ENCODE measurements at places on chromosomes 7 and 10.
A peak's percentile ranks its signal among the peaks of the same experiment; 100 is the strongest.

GRCh38 chr7:111357691-111358090 lies 204.6 kb downstream of the IMMP2L start:
- DNase-seq, result no peak

DNA sequence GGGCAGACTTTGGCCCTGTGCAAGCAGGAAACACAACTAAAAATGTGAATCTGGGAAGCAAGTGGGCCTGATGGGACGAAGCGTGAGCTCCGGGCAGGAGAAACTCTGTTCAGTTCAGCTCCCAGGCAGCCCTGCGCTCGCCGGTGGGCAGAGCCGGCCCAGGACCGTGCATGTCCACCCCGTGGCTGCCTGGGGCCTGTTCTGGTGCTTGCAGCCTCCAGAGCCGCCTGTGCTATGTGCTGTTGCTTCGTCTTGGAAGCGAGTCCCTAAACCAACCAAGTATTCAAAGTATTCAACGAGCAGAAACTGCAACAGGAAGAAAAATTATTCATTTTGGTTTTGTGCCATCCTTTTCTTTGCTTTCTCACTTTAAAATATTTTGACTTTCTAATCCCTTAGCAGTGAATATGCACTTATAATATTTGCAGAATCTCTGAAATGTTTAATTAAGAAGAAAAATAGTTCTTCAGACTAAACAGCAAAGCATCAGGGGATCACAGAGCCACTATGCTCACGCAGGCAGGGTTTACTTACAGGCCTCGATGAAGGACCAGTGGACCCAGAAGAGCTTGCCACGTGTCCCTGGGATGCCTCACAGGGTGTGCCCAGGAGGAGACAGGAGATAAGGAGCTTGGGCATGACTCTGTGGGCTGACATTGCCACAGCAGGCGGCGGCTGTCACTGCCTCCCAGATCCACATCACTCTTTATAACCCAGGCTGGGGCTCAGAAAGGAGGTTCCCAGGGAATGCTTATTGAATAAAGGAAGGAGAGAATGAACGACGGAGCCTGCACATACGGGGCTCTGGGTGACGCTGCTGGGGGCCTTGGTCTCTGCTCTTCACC lies 45.6 kb downstream of the VIPR2 start:
- no peak for DNase-seq

GRCh38 chr7:24384362-24385030 lies 100.5 kb downstream of the NPY start:
- DNase-seq, result no peak

DNA sequence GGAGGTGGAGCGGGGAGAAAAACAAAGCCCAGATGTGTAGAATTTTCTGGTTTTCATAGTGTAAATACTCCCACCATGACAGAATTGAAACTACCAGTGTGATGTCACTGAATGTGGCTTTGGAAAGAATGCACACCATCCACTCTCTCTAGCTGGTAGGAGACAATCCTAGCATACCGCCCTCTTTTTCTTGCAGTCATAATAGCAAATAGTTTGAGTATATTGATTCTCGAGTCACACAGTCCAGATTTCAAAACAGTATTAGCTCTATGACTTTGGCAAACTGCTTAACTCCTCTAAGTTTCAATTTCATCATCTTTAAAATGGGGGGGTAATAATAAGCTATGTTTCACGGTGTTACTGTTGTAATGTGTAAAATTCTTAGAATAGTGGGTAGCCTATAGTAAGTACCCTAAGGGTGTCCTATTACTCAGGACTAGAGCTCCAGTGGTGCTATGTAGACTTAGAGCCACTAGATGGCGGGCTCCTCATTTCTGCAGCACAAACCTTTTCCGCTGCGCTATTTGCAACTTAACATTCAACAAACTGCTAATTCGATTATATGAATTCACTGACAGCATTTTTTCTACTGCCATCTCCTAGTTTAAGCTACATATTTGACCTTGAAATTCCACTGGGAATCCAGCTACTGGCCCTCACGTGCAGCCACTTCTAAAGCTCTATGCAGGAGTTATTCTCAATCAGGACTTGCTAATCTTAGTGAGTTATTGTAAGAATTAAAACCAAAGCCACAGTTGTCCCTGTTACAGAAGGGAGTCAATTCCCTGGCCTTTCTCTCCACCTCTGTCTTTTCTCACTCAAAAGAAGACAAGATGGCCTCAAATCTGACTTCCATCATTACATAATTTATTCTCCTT lies 18.7 kb downstream of the TAS2R40 start:
- DNase-seq, result peak; percentile 25

GRCh38 chr10:1573981-1574380 lies 163.3 kb downstream of the ADARB2 start:
- DNase-seq, result no peak

DNA sequence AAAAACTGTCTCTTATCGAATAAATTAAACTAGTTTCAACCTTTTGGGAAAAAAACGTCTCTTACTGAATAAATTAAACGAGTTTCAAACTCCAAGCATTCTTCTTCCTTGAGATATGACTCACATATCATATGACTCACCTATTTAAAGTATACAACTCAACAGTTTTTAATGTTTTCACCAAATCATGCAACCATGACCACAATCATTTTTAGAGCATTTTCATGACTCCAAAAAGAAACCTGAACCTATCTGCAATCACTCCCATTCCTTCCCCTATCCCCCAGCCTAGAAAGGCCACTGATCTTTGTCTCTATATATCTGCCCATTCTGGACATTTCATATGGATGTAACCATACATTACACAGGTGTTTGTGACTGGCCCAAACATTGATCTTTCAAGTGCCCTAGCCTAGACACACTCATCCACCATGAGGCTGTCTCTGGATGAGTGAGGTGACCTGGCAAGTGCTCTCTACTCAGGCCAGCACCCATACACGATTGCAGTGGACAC lies 115.3 kb downstream of the PIP4K2A start:
- DNase-seq, result no peak

DNA sequence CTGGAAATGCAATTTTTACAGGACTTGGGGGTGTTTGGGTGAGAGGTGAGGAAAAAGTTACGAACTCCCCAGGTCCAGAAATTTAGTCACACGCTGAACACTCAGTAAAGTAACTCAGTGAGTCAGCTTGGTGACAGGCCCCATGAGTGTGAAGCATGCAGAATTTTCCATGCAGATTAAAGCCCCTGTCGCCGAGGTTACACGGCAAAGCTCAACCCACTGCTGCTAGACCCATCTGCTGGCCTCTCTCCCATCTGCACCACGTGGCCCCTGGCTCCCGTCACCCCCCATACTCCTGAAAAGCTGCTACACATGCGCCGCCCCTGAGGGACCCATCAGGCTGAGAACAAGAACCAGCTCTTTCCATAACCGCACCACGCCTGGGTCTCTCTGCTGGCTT lies 7.0 kb upstream of the MMP21 start:
- no peak for DNase-seq

DNA sequence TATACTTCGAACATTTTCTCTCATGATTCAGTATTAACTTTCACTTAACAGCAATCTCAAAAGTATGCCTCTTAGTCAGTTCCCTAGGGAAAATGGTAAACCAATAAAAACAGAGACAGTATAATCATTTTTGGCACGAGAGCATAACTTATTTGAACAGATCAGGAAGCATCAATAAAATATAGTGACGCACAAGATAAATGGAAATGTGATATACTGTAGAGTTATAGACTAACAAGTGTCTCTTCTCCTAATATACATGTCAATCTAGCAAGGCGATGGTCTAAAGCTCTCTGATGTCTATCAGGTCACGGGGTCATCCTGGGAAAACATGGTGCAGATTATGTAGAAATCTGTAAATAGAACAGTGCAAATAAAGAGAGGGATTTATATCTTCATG lies 131.6 kb downstream of the HGF start:
- no peak for DNase-seq

GRCh38 chr10:28266449-28267224 lies 36.2 kb downstream of the MPP7 start:
- no peak for DNase-seq

DNA sequence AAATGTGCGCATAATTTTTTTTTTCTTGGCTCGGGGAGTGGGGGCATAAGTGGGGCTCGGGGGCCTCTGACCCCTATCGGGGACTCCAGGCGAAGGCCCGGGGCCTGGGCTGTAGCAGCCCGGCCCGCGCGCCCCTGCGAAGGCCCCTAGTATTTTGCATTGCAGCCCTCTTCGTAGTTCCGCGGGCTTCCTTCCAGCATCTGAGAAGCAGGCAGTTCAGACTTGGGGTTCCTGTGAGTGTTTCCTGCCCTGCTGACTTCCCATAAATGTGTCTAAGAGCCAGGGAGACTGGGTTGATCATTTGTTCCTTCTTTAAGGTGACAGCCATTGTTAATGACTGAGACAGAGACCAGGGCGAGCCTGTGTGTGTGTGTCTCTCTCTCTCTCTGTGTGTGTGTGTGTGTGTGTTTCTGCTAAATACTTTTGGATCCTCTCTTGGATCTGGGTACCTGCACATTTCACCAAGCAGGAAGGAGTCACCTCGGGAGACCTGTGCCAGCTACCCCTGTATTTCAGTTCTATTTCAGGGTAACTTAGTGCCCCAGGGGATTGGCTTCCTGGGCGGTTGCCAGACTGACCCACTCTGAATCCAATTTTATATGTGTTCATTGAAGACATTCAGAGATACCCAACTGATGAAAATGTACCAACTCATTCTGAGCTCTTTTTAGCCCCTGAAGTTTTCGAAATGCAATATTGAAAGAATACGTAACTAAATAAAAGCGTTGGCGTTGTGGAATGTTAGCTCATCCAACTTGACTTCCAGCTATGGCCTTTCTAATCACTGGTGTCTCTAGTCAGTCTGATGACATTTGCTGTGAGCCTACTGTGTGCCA lies 805 bp downstream of the MSRB2 start:
- peak; percentile 15 for DNase-seq

- DNase-seq, result no peak
Measured at GRCh38 chr10:74334221-74334620, 183.2 kb downstream of the ADK start.
